ENCODE measurements at places on chromosomes 13 and 19.

- no peak for DNase-seq
Observed at GRCh38 chr13:99540530-99540929, 39.3 kb downstream of the TM9SF2 start.

GRCh38 chr13:97030705-97031452 is 36.6 kb upstream of the OXGR1 start:
- no peak for DNase-seq

DNA sequence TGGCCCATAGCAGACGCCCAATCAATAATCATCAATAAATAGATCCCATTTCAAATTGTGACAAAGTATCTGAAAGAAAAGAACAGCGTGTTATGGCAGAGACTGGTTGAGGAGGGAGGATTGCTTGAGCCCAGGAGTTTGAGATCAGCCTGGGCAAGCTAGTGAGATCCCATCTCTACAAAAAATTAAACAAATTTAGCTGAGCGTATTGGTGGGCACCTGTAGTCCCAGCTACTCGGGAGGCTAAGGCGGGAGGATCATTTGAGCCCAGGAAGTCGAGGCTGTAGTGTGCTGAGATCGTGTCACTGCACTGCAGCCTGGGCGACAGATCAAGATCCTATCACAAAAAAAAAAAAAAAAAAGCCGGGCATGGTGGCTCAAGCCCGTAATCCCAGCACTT is 6.4 kb upstream of the GNA11 start:
- DNase-seq: no peak

GRCh38 chr19:35484252-35485036 is 5.8 kb downstream of the KRTDAP start:
- no peak for DNase-seq

GRCh38 chr13:99501848-99502301 is 603 bp downstream of the TM9SF2 start:
- DNase-seq: no peak

- peak; percentile 86 for DNase-seq
Observed at GRCh38 chr19:1079566-1080111, 12.7 kb downstream of the ARHGAP45 start.

- DNase-seq: no peak
Observed at GRCh38 chr13:108789476-108789875, 160.1 kb downstream of the MYO16 start.

DNA sequence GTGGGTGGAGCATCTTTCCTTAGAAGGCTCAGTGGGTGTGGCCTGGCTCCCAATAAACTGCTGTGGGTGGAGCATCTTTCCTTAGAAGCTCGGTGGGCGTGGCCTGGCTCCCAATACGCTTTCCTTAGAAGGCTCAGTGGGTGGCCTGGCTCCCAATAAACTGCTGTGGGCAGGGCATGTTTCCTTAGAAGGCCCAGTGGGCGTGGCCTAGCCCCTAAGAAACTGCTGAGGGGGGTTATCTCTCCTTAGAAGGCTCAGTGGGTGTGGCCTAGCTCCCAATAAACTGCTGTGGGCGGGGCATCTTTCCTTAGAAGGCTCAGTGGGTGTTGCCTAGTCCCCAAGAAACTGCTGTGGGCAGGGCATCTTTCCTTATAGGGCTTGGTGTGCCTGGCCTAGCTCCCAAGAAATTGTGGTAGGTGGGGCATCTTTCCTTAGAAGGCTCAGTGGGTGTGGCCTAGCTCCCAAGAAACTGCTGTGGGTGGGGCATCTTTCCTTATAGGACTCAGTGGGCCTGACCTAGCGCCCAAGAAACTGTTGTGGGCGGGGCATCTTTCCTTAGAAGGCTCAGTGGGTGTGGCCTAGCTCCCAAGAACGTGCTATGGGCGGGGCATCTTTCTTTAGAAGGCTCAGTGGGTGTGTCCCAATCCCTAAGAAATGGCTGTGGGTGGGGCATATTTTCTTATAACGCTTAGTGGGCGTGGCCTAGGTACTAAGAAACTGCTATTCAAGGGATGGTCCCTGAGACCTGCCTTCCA is 10.3 kb downstream of the HSH2D start:
- no peak for DNase-seq

- peak; percentile 75 for DNase-seq
Observed at GRCh38 chr19:17555929-17556813, 722 bp downstream of the COLGALT1 start.

- DNase-seq: no peak
Observed at GRCh38 chr13:57311009-57311586, 144.1 kb downstream of the PRR20E start.

GRCh38 chr13:86554066-86554465 is 754.8 kb upstream of the SLITRK6 start:
- no peak for DNase-seq

- DNase-seq: peak; percentile 69
Observed at GRCh38 chr13:76903544-76904162, 17.4 kb upstream of the KCTD12 start.

- DNase-seq: peak; percentile 61
Observed at GRCh38 chr19:40191836-40192646, 815 bp downstream of the MAP3K10 start.

GRCh38 chr13:94020833-94021232 is 458.6 kb downstream of the DCT start:
- no peak for DNase-seq

- DNase-seq: no peak
Observed at GRCh38 chr13:113845055-113845454, 18.8 kb downstream of the GAS6 start.

GRCh38 chr13:25180775-25181537 is 8.9 kb upstream of the AMER2 start:
- no peak for DNase-seq

- DNase-seq: no peak
Observed at GRCh38 chr13:98533912-98534311, 43.0 kb downstream of the STK24 start.

GRCh38 chr19:5479958-5480357 is 24.7 kb downstream of the ZNRF4 start:
- no peak for DNase-seq

GRCh38 chr19:29628661-29629385 is 22.7 kb downstream of the POP4 start:
- DNase-seq: no peak

DNA sequence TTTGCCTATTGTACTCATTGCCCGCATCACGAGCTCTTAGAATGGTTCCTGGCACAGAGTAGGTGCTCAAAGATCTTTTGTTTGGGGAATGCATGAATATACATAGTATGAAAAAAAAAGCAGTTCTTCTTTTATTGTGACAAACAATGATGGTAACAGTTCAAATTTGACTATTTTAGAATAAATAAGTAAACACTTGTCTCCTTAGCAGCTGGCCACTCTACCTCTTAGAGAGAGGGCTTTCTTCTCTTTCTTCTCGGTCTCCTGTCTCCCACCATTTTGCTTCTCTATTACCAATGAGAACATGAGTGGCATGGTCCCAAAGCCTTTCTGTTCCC is 639 bp upstream of the SLAIN1 start:
- DNase-seq: no peak

- no peak for DNase-seq
Observed at GRCh38 chr13:80740071-80740470, 399.1 kb upstream of the SPRY2 start.

DNA sequence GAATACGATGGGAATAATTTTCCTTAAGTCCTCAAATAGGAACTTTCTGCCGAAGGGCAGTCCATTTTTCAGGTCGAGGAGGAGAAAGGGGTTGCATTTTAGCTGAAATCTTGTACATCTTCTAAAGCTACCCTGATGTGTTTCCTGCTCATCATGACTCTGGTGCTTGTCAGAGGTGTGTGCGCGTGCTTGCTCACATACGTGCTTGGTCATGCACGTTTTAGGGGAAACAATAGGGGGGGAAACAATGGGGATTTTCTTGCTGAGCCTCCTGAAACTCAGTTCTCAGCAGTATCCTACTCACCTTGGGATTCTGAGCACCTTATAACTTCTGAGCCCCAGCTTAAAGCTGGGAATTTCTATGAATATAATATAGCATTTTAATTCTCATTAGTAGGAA is 44.7 kb downstream of the TM9SF2 start:
- no peak for DNase-seq

All from activated CD8-positive, alpha-beta memory T cell treated with anti-CD3 and anti-CD28 coated beads, Interleukin-2, amount 50 U/mL, for 48 hours (primary cell).